ENCODE measurements at places on chromosomes 2 and 18. TPM values are rescaled to one million over a fixed set of nuclear protein-coding genes. Genes with fewer than 3 reads are reported as not detected.

CPLX4 gene
- not detected for total RNA-seq

FBXO41 gene
- total RNA-seq, result 16.4 TPM

UGT1A10 gene
- not detected for total RNA-seq

DNA sequence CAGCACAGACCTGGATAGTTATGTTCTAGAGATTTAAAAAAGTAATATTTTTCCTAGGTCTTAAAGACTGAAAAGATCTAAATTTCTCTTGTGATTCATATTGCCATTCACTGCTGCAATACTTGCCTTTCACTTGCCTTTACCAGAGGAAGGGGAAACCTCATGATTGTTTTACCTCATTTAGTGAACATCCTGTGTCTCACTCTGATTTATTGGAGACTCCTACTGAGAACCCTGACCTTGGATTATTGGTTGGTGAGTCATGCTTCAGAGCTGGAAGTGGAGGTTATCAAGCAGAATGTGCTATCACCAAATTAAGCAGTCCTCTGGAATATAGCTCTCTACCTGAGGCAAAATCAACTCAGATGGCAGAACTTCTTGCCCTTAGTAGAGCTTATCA is 500.5 kb downstream of the TSN start:
- H3K27me3 ChIP-seq, result no peaks in the 10 kb centered on the region
- DNase-seq, result no peak
- H3K4me1 ChIP-seq, result no peaks in the 10 kb centered on the region
- no peaks in the 10 kb centered on the region for H3K36me3 ChIP-seq
- H3K4me3 ChIP-seq, result no peak overlapping the region

DNA sequence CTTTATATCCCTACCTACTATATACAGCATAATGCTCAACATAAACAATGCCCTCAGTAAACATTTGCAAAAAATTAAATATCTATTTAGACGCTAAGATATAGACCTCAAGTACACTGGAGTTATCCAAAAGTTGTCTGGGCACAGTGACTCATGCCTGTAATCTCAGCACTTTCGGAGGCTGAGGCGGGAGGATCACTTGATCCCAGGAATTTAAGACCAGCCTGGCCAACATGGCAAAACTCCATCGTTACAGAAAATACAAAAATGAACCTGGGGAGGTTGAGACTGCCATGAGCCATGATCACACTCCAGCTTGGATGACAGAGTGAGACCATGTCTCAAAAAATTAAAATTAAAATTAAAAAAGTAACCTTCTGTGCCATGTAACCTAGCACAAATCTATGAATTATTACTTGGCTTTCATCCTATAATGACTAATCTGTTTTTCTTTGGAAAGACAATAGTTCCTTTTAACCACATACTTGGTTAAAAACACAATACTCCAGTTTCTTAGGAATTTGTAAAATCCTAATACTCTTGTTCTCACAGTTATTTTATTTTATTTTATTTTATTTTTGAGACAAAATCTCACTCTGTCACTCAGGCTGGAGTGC is 6.7 kb upstream of the TNFAIP6 start:
- H3K27me3 ChIP-seq, result no peaks in the 10 kb centered on the region
- no peak for DNase-seq
- H3K4me1 ChIP-seq, result no peaks in the 10 kb centered on the region
- no peak overlapping the region for H3K27ac ChIP-seq
- no peaks in the 10 kb centered on the region for H3K36me3 ChIP-seq

DNA sequence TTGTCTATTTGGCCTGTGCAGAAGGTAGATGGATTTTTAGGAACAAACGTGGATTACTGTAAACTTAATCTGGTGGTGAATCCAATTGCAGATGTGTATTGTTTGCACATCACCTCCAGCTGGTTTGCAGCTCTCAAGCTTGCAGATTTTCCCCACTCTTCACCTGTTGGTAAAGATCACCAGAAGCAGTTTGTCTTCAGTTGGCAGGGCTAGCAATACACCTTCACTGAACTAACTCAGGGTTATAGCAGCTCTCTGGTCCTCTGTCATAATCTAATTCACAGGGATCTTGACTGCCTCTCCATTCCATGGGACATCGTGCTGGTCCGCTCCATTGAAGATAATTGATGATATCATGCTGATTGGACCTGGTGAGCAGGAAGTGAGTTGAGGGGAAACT is 181.5 kb downstream of the VAPA start:
- H3K27ac ChIP-seq, result no peak overlapping the region
- no peak overlapping the region for H3K4me3 ChIP-seq
- peaks cover 17% of the 10 kb centered on the region for H3K4me1 ChIP-seq
- no peaks in the 10 kb centered on the region for H3K36me3 ChIP-seq

INPP1 gene
- 7.1 TPM for total RNA-seq

DNA sequence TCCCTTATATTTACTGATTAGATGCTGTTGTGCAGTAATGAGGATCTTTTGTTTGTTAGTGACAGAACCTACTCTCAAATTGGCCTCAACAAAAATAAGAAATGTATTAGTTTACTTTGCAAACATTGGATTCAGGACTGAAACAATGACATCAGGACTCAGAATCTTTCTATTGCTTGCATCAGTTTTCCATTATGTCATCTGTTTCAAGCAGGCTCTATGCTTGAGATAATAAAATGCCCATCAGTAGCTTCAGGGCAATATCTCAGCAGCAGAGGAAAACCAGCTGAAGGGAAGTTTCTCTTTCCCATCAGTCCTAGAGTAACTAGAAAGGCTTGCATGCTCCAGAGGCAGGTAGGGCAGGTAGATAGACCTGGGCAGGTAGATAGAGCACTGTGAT is 375.5 kb upstream of the SLC8A1 start:
- DNase-seq, result no peak
- H3K27me3 ChIP-seq, result no peaks in the 10 kb centered on the region
- H3K4me3 ChIP-seq, result no peak overlapping the region

- H3K36me3 ChIP-seq, result no peaks in the 10 kb centered on the region
- no peak overlapping the region for H3K27ac ChIP-seq
- no peak for DNase-seq
- H3K27me3 ChIP-seq, result no peaks in the 10 kb centered on the region
- no peaks in the 10 kb centered on the region for H3K4me1 ChIP-seq
Observed at GRCh38 chr2:60157283-60157682, 396.2 kb downstream of the BCL11A start.

- no peak overlapping the region for H3K4me3 ChIP-seq
- no peaks in the 10 kb centered on the region for H3K27me3 ChIP-seq
- H3K4me1 ChIP-seq, result no peaks in the 10 kb centered on the region
Observed at GRCh38 chr2:181465676-181466375, 8.6 kb downstream of the ITGA4 start.

TRABD2A gene
- 0.88 TPM for total RNA-seq

- no peak overlapping the region for H3K4me3 ChIP-seq
- no peaks in the 10 kb centered on the region for H3K27me3 ChIP-seq
- no peak overlapping the region for H3K27ac ChIP-seq
- DNase-seq, result no peak
- H3K4me1 ChIP-seq, result peaks cover 63% of the 10 kb centered on the region
- no peaks in the 10 kb centered on the region for H3K36me3 ChIP-seq
Observed at GRCh38 chr18:32380559-32380958, 90.1 kb downstream of the GAREM1 start.

GAREM1 gene
- 10.2 TPM for total RNA-seq

SCN2A gene
- not detected for total RNA-seq

GRCh38 chr2:201775326-201775725 is 5.4 kb downstream of the ALS2 start:
- no peaks in the 10 kb centered on the region for H3K36me3 ChIP-seq
- H3K4me3 ChIP-seq, result no peak overlapping the region
- H3K4me1 ChIP-seq, result peaks cover 39% of the 10 kb centered on the region
- H3K27ac ChIP-seq, result no peak overlapping the region
- no peak for DNase-seq

- H3K4me1 ChIP-seq, result no peaks in the 10 kb centered on the region
- H3K36me3 ChIP-seq, result no peaks in the 10 kb centered on the region
- no peak overlapping the region for H3K4me3 ChIP-seq
- H3K27me3 ChIP-seq, result no peaks in the 10 kb centered on the region
- H3K27ac ChIP-seq, result no peak overlapping the region
- no peak for DNase-seq
Observed at GRCh38 chr18:36590621-36591580, 237.9 kb downstream of the TPGS2 start.

- H3K4me1 ChIP-seq, result peaks cover 23% of the 10 kb centered on the region
- peak; percentile 53 for DNase-seq
- H3K27ac ChIP-seq, result peak overlapping the region; percentile 59
- H3K4me3 ChIP-seq, result no peak overlapping the region
Observed at GRCh38 chr2:227848586-227848985, 22.8 kb upstream of the DAW1 start.

- no peaks in the 10 kb centered on the region for H3K4me1 ChIP-seq
- H3K36me3 ChIP-seq, result no peaks in the 10 kb centered on the region
- no peak overlapping the region for H3K4me3 ChIP-seq
- DNase-seq, result no peak
- H3K27ac ChIP-seq, result no peak overlapping the region
Observed at GRCh38 chr2:165407466-165407865, 62.0 kb upstream of the CSRNP3 start.

GRCh38 chr2:83901317-83901716 is 557.8 kb downstream of the SUCLG1 start:
- H3K27ac ChIP-seq, result no peak overlapping the region
- H3K27me3 ChIP-seq, result no peaks in the 10 kb centered on the region
- no peaks in the 10 kb centered on the region for H3K4me1 ChIP-seq
- no peaks in the 10 kb centered on the region for H3K36me3 ChIP-seq
- H3K4me3 ChIP-seq, result no peak overlapping the region

GAD1 gene
- total RNA-seq, result 4.3 TPM

ABCG8 gene
- total RNA-seq, result not detected

ST8SIA3 gene
- total RNA-seq, result not detected

Measured in PC-9 (cell line).